ENCODE measurements at places on chromosomes 6 and 20.

GRCh38 chr6:127103482-127103881 lies 15.0 kb upstream of the RSPO3 start:
- DNase-seq, result no peak

DNA sequence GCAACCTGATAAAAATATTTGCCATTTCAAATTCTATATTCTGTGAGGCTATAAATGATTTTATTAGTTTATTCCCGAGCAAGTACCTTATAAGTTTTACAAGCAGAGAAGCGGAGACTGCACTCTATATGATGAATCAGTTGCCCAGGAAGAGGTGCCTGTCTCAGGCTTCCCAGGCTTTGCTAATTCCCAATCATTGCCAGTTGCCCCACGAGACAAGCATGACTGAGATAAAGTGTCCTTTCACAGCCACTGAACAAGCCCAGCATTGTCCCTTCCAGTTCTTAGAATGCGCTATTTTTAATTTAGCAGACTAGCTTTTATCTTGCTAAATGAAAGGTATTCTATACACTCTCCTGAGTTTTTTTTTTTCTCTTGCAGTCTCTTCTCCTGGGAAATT lies 260.7 kb downstream of the ALDH8A1 start:
- no peak for DNase-seq

DNA sequence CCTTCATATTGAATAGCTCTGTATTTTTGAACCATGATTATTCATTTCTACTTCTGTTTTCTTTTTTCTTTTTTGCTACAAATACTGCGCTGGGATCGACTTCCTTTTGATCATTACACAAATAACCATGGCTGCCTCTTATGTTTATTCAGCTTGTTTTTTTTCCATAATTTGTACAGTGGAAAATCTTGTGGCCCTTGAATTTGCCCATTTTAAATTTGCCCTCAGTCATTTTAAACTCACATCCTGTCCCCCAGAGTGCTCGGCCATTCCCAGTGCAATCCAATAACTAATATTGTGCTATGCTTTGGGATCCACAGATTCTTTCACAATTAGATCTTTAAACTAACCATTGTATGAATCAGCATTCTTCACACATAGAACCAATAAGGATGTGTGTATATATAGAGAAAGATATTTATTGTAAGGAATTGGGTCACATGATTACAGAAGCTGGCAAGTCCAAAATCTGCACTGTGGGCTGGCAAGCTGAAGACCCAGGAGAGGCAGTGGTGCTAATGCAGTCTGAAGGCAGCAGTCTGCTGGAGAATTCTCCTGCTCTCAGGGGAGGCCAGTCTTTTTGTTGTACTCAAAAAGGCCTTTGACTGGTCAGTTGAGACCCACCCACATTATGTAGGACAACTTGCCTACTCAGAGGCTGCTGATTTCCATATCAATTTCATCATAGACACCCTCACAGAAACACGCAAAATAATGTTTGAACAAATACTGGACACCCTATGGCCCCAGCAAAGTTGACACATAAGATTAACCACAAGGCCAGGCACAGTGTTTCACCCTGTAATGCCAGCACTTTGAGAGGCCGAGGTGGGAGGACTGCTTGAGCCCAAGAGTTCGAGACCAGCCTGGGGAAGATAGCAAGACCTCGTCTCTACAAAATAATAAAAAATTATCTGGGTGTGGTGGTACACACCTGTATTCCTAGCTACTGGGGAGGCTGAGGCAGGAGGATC lies 147.1 kb downstream of the MTHFD1L start:
- peak; percentile 49 for DNase-seq

DNA sequence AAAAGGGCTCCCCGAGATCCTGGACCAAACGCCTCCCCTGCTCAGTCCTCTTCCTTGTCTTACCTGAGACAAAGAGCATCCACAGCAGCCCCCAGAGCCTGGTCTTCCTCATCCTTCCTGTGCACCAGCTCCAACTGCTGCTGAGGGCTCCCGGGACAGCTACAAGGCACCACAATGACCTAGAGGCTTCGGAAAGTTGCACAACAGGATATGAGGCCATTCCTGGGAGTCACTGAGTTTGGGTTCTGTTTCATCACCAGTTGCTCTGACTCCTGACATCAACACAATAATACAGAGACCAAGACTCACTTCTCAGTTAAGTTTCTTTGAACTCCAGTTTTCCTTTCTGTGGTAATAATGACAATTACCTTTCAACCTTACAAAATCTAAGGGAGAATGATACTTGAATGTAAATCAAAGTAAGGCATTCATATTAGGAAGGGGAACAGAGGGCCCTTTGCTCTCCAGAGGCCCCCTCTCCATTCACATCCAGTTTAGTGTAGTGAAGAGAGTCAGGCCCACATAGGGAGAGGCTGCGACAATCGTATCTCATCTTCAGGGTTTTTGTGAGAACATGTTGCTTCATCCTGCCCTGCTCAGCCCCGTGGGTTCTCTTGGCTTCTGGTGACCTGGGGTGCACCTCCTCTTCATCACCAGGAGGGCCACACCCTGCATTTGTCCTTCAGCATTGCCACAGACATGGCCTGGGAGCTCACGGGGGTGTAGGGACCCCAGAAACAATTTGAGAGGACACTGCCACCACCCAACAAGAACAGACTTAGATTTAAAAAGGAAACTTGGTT lies at the start of gene TREM1:
TSS of gene TREM1 (minus strand) at position 139 of the 803 bp plus-strand sequence. CDS start at position 112, 27 bp downstream.
- peak; percentile 26 for DNase-seq

DNA sequence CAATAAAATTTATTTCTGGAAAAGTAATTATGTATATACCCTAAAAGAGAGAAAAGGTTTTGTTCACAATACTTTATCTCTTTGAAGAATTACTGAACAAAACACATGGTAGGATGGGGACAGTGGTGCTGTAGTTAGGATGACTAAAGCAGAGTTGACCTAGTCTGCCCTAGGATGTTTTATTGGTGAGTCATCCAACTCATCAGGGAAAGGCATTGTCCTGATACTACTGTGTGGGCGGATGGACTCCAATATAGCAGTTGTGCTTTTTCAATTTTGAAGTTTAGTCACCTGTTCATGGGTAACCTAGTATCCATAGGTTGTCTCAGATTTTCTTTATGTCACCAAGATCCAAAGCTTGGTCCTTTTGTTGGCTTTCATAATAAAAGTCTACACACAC lies 53.3 kb upstream of the EYS start:
- no peak for DNase-seq

GRCh38 chr20:56217829-56218228 lies 30.7 kb upstream of the MC3R start:
- DNase-seq, result no peak

- no peak for DNase-seq
Observed at GRCh38 chr6:21665110-21665391, 71.5 kb downstream of the SOX4 start.

DNA sequence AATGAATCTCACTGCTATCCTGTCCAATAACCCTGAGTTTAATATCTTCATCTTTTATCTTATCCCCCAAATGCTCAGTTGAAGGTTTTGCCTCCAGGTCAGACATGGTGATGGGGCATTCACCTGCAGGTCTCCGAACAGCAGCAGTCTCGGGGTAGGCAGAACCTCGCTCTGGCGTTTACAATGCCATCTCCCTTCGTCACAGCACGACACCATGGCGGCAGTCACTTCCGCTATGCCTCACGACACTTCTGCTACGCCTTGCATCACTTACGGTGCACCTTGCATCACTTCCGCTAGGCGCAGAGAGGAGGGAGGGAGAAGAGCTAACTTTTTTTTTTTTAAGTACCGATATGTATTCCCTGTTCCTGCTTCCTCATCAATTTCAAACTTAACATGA lies 194.9 kb downstream of the BCAS1 start:
- no peak for DNase-seq

DNA sequence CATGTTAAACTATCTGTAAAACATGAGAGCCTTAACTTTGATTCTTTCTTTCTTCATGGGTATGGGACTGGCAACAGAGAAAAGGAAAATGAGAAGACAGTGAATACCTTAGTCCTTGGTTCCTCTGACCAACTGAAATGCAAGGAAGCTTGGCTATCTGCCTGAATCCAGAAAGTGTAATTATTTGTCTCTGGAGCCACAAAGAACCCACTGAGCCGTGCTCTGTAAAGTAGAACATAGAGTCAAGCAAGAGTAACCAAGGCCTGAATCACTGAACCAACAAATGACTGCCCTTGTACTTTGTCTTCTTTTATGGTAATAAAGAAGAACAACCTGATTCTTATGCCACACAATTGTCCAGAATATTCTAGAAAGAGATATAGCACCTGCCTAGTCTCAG lies 27.6 kb downstream of the PKHD1 start:
- DNase-seq, result no peak

DNA sequence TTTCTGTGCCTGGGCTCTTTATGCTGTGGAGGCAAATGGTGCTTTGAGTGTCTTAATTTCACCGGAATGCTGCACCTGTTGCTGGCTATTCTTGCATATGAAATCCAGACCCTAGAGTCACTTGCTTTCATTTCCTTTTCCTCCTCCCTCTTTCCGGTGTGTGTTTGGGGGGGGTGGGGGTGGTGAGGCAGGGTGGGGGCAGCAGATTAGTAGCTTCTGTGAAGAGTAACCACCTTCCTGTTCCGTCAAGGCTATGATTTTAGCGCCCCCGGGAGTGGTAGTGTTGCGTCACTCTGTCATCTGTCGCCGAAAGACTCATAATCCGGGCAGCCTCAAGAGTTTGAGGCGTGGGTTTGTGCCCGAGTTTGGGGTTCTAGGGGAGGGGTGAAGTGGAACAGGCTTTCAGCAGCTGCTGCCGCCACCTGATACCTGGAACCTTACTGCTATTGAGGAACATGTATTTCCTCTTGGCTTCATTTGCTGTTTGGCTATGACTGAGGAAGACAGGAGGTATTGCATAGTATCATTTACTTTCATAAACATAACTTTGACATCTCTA lies 49.1 kb downstream of the UTRN start:
- DNase-seq, result no peak

GRCh38 chr6:29414588-29414987 lies at the start of gene OR12D1:
TSS of gene OR12D1 (plus strand) at chr6:29414928.
- no peak for DNase-seq

- no peak for DNase-seq
Observed at GRCh38 chr6:34572021-34572420, 15.9 kb upstream of the SPDEF start.

- DNase-seq, result no peak
Observed at GRCh38 chr20:48823476-48823875, 4.3 kb downstream of the PREX1 start.

DNA sequence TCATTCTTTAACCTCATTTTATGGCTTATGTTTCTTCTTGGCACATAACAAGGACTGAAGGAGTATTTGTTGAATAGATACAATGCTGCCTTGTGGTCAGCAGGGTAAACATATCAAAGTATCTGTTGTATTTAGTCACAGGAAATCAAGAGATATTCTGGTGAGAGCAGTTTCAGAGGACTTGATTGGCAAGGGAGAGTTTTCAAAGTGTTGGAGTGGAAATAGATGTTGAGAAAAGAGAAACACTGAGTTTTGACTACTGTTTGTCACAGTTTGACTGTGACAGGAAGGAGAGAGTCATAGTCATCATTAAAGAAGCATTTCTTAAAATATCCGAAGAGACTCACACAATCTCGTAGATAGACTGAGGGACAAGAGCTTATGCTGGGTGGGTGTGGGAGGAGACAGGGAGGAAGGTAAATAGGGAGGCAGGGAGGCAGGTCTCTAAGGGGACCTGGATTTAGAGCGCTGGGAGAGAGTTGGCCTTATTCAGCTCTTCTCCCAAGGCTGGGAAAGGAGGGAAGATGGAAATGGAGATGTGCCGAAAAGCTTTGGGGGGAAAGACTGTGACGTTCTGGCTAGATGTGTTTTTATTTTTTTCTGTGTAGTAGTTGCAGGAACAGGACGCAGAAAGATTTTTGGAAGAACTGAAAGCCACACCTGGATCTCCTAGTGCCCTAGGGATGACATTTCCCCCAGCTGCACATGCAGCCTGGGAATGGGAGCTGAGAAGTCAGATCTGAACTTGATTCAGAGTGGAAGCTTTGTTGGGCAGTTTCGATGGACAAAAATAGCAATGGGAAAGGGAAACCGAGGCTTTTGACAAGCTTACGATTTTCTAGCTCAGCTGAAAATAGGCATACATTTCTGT lies 65.0 kb upstream of the IFNGR1 start:
- DNase-seq, result no peak

DNA sequence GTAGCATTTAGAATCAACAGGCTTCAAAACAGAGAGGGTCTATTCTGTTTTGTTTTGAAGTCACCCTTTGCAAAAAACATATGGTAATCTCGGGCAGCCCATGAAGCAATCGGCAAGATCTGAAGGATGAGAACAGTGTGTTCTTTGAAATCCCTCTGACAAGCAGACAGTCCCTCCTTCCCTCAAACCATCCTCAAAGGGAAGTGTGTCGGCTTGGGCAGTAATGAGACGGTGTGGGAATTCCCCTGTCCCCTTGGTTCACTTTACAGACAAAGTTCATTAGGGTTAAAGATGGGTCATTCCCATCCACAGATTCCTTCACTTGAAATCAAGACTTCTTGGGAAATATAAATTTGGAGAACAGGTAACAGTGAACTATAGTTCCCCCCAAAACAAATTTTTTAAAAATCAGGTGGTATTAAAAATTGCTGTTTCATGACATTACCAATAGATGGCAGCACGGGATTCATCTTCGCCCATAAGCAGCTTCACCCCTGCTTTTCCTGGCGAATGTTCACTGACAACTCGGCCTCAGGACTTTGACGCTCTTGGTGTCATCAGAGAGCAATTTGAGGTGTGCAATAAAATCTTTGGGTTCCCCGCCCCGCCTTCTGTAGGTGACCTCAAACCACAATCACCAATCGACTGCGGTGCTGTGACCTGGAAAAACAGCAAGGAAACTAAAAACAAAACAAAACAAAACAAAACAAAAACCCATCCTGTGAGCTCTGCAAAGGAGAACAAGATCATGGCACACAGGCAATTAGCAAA lies 159.3 kb upstream of the TNFAIP3 start:
- DNase-seq, result peak; percentile 81

GRCh38 chr6:96212066-96212465 lies 196.3 kb downstream of the FUT9 start:
- no peak for DNase-seq

- peak; percentile 57 for DNase-seq
Observed at GRCh38 chr20:53735536-53736050, 142.0 kb upstream of the ZNF217 start.

- DNase-seq, result no peak
Observed at GRCh38 chr6:141618180-141618581, 514.5 kb upstream of the GJE1 start.

DNA sequence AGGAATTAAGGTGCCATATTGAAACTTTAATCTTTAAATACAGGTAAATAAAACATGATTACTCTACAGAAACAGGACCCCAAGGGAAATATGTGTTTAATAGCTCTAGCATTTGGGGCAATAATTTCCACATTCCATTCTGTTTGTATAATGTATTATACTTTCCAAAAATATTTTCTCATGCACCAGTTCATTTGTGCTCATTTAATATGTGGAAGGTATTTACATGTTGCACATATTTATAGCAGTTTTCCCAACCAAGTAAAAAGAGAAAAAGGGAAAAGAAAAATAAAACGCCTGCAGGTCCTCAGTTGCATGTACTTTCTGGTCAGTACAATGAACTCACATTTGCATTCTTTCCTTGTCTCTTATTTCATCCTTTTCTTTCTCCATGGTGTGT lies 129.5 kb upstream of the SULF2 start:
- DNase-seq, result no peak

All from fibroblast of the conjunctiva (primary cell).